ENCODE measurements at places on chromosomes 5 and 9.

DNA sequence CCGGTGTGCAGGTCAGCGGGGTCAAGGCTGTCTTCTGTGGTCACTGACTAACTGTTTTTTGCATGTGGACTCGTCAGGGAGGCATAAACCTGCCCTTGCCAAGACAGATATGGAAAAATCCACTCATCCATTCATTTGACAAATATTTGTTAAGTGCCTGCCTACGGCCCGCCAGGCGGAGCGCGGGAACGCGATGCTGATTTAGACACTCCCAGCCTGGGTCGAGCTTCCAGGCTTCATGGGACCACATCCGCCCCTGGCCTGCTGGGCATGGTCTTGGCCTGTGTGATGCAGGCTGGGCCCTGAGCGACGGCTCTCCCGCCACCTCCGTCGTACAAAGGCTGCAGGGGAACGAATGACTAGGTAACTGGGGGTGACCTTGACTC is 18.1 kb downstream of the MYMK start:
- peak; percentile 98 for DNase-seq

- DNase-seq = no peak
These were observed 656.3 kb downstream of the ANXA1 start for GRCh38 chr9:73807952-73808351.

GRCh38 chr9:88776717-88777497 is 214.4 kb upstream of the S1PR3 start:
- no peak for DNase-seq

DNA sequence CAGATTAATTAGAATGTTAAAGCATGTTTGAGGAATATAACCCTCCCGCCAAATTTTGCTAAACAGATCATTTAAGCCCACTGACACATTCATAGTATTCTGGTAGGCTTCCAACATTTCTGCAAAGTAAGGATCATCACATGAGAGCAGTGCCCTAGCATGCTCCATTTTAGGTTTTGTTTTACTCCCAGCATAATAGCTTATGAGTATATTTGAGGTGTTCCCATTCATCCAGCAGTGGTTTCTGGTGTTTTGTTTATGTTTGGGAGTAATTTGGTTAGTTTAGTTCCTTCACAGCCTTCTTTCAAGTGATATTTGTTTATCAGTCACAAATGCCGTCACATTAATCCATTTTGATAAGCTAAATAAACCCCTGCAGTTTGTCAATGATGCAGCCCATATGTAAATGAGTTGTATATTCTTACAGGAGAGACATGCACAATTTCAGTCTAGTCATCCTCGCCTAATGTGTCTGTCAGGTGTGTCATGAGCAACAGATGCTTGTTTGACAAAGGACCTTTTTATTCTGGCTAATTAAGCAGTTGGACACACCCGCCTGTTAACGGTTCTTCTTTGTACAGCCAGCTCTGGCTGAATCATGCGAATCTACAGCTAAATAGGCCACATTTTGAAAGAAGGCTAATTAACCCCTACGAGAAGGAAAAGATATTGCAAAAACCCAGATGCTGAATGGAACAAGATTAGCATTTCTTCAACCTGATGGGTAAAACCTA is 124.4 kb downstream of the RFX3 start:
- no peak for DNase-seq

DNA sequence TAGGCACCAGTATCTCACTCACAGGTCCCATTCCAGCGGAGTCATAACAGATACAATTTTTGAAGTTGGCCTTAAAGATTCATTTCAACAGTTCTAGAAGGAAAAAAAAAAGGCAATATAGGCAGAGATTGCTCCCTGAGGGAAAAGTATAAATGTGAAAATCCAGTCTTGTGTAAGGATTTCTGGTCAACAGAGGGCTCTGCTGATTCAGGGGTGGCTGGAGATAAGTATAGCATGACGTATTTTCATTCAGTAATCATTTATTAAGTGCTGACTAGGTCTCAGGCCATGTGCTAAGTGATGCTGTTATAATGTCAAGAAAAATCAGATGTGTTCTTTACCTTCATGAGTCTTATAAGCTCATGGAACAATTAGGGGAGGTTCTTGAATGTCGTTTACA is 377.3 kb upstream of the MEF2C start:
- DNase-seq = no peak

Measured in stromal cell of bone marrow (primary cell).